ENCODE measurements at places on chromosomes 1 and 21.

DNA sequence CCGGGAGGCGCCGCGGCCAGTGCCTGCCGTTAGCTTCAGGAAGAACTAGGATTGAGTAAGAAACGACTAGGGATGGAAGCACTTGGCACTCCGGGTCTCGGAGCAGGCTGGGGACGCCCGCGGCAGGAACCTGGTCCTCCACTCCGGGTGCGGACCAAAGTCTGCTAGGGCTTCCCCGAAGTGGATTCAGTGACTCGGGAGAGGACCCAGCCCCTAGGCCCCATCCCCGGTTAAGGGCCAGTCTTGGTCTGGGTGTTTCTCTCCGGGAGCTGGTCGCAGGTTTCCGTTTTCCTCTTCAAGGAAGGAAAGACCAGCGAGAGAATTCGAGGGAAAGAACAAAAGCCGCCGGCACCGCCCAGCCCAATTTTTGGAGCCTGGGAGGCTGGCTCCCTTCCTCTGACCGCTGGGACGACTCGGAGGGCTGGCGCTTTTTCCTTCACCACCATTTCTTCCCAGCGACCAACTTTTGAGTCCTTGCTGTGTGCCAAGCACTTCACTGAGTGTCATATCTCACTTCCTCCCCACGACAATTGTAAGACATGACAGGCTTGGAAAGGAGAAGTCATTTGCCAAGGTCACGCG, 16.8 kb upstream of the STMN1 start:
- DNase-seq = peak; percentile 90

- no peak for DNase-seq
These were observed 51.1 kb downstream of the ATF6 start for GRCh38 chr1:161817176-161817730.

DNA sequence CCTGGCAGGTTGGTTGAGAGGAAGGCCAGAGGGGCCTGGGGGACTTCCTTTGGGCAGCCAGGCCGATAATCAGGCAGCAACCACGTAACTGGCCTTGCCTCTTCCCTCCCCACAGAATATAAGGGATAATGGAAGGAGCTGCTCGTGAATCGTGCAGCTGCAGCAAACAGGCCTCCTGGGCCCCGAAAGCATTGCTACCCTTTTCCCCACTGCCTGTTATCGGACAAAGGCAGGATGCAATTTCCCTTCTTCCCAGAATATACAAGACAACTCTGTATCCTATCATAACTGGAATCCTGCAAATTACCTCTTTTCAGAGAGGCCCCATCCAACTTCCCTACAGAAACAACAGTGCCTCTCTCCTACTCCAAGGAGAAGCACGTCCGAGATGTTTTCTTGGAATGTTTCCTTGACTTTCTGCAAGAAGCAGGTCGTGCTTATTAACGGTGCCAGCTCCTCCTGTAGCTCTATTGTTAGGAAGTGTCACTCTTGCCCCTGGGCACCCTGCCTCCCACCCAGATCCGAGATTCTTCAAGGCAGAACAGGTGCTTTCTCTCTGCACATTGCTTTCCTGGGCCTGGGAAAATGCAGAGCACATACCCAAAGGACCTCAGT, 106.0 kb upstream of the TIAM1 start:
- DNase-seq = no peak

DNA sequence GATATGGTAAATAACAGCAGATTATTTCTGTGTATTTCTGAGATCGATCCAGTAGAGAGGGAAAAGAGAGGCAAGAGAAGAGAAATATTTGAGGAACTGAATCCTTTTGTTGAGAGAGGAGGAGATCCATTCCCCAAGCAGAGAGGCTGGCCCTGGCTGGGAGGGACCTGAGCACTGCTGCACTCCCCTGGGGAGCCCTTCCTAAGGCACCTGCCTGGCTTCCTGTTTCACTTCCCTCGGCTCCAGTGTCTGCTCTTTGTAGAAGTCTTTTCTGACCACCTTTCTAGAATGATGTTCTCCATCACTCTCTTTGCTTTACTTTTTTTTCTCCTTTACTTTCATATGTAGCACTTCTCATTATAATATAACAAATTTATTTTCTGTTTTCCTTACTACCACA, 42.3 kb upstream of the SLC6A9 start:
- DNase-seq = no peak

GRCh38 chr21:33493756-33494155, 2.2 kb upstream of the DNAJC28 start:
- DNase-seq = no peak

GRCh38 chr1:109379907-109380306, 17.8 kb downstream of the SORT1 start:
- DNase-seq = no peak

GRCh38 chr1:243730487-243731150, 119.4 kb downstream of the AKT3 start:
- DNase-seq = no peak

GRCh38 chr1:211355873-211356272, 29.2 kb downstream of the TRAF5 start:
- DNase-seq = no peak

DNA sequence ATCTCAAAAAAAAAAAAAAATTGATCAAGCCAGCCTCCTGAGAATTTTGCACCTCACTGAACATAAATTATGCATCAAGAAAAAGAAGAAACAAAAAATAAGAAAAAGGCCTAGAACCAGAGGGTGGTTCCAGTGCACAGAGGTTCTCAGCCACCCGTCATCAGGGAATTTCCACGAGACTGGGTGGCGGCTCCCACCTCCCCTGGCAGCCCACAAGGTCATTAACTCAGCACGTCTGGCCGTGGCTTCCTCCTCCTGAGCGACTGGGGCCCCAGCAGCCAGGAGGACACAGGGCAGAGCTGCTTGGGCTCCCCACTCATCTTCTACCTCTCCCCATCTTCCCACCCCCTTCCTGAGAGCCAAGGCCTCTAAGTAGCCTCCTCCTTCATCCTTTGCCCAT, 15.7 kb upstream of the TMEM51 start:
- DNase-seq = no peak

DNA sequence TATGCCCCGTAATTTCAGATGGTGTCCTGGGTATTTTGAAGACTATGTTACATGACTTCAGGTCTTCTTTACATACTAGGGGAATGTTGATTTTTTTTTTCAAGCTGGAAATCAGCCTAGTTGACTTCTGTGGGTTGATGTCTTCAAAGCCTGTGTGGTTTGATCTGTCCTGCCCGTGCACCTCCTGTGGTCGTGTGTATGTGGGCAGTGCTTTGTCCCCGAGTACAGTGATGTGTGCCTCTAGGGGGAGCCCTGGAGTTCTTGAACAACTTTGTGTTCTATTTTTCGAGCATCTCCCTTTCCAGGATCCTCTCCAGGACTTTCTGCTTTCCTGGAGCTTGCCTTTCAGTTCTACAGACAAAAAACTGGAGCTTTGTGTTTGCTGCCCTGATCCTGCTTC, 28.9 kb downstream of the OBSCN start:
- no peak for DNase-seq

DNA sequence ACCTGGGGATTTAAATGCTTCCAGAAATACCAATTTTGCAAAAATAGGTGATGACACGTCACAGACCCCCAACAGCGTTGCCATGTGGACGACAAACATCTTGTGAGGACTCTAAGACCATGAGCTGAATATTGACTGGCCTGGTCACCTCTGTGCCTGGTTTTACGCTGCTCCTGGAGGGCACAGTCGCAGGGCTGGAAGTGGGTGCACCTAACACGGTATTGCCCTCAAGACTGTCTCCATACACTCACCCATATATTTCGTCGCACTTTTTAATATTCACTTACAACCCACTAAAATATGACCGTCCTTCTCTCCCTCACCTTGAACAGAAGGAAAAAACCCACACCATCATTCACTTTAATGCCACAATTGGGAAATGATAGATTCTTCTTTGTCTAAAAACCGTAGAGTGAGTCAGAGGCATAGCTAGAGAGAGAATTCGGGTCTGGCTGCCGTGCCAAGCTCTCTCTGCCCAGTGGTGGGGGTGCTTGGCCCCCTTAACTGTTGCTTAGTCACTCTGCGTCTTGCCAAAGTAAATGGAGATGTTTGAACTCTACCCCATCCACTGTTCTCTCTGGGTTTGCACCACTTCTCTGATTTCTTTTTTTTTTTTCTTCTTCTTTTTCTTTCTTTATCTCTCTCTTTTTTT, 40.8 kb upstream of the UTS2 start:
- DNase-seq = no peak

DNA sequence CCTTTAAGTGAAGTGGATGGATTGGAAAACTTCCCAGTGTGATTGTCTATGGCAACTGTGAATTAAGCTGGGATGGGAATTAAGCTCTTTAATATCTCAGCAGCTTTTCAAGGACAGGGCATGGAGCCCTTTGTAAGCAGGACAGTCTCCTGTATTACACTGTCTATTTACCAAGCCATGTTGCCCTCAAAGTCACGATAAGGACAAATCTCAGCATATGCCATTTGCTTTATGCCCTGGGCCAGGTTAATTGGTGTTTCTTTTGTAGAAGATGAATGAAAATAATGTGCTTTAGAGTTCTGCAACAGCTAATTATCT, 17.6 kb downstream of the UTP25 start:
- peak; percentile 67 for DNase-seq

DNA sequence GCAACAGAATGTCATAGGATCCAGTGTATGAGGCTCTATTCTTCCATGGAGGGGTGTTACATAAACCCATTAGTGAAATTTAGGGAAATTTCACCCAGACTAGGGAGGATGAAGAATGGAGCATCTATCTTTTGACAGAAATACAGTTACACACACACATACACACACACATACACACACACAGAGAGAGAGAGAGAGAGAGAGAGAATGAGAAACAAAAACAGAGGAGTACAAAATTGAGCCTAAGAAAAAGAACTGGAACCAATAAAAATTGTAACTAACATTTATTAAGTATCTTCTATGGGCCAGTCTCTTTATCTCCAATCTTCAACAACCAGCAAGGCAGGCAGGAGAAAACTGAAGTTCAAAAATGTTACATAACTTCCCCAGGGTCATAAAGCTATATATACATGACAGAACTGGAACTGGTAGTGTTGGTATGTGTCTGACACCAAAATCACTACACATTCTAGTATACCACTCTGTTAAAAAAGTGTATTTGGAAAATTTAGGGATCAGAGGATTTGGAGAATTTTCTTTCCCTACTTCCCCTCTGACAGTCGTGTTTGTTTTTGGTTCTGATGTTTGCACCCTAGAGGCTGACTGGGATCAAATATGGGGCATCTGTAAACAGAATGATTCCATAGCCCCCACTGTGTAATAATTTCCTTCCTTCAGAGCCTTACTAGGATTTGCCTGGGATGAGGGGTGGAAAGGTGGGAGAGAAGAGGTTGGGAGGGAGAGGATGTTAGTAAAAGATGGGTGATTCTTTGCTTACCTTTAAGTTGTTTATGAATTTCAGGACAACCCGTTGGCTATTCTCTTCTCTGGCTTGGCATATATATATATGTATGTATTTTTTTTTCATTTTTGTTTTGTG, 1.0 kb upstream of the ZFYVE9 start:
- peak; percentile 49 for DNase-seq

DNA sequence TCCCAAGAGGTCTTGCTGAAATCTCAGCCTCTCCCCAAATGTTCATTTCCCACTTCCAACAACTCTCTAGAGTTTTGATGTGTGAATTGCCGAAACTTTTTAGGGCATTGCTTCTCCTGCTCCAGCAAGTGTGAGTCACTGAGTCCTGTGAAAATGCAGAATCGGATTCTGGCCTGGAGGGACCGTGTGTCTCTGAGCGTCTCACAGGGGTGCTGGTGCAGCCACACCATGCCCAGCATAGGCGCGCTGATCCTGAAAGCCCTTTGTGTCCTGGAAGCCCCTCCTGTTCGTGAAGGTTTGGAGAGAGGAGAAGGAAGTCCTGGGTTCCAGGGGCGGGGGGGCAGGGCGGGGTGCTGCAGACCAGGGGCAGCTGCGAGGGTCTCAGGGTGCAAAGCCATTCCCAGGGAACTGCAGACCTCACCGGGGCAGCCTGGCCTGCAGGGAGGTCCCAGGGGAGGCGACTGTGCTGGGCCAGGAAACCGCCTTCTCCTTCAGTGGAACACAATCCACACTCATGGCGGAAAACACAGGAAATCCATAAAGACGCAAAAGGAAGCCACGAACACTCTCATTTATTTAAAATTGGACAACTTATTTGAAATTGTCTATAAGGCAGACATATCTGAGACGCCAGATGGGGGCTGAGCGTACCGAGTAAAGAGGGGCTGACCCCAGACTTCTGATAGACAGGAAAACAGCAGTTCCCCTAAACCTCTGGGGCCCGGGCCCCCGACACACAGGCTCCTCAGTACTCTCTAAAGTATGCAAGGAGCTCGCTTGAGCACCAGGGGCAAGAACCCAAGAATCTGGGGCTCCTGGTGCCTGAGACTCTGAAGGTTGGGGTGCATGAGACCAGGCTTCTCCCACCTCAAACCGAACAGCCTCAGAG, 43.5 kb upstream of the ADARB1 start:
- DNase-seq = no peak

DNA sequence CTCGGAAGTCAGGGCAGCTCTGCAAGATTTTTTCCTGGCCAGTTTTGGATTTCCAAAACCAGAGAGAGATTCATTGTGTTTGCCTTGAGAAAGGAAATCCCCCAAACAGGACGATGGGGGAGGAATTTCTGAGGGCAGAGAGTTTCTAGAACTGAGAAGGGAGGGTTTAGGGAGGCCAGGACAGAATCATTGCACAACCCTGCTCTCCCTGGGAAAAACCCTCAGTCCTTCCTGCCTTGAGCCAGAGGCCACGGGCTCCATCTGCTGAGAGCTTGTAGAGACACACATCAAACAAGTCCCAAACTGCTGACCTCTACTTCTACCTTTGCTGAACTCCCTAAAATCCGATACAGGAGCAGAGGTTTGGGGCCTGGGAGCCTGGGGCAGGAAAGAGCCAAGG, 99.7 kb downstream of the NMNAT2 start:
- DNase-seq = peak; percentile 12

DNA sequence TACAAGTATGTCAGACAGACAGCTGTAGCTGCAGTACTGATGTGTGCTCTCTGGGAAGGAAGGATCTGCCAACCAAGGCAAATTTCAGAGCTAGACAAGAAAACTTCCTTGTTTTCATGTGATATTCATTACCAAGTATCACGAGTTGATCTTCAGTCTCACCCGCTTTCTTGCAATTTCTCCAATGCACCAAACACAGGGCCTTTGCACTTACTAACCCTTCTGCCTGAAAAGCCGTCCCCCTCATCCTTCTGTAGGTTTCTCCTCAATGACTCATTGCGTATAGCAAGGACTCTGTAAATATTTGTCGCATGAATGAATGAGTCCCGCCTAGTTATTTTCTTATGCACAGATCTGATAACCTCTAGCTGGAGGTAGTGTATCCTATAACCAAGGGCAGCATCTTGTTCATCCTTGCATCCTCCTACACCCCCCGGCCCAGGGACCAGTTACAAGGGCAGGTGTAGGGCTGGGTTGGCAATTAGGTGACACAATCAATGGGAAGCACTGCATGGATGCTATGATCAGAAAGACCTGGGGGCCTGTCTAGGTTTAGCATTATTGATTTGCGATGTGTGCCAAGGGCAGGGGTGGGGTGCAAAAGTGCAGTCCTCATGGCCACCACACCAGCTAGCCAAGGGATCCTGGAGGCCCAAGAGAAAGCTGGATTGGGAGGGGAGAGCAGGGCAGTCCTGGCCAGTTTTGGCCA, 51.4 kb upstream of the GPR157 start:
- no peak for DNase-seq

DNA sequence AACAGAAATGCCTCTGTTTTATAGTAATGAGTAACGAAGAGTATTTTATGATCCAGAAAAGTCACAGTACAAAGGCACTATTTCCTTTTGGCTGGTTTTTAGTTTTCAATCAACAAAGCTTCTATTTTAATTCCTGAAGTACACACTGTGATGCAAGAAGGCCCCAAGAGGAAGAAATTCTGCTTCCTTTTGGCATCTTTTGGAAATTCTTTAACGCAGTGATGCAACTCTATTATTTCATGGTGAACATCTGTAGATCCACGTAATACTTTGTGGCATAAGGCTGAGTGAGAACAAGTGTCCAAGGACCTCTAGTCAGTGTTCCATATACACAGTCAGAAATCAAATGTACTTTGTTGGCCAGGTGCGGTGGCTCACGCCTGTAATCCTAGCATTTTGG, 137.5 kb downstream of the TGFB2 start:
- DNase-seq = no peak
